ENCODE measurements at places on chromosomes 1 and 21.

- DNase-seq, result peak; percentile 22
Observed at GRCh38 chr1:220776720-220777326, 9.9 kb upstream of the MTARC1 start.

DNA sequence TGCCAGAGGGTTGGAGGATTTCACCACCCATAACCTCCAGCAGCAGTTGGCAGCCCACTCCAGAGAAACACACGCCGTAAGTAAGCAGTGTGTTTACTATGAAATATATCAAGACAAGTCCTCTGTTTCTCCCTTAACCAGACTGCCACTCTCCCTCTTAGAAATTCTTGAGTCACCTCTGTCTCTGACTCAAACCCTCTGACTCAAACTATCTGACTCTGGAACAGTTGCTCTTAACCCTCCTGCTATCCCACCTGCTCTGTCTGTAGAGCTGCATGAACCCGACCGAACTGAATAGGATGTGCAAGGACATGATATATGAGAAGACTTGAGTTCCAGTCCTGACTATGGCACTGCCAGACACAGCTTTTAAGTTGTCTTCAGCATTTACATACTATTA is 14.1 kb downstream of the INPP5B start:
- no peak for DNase-seq

DNA sequence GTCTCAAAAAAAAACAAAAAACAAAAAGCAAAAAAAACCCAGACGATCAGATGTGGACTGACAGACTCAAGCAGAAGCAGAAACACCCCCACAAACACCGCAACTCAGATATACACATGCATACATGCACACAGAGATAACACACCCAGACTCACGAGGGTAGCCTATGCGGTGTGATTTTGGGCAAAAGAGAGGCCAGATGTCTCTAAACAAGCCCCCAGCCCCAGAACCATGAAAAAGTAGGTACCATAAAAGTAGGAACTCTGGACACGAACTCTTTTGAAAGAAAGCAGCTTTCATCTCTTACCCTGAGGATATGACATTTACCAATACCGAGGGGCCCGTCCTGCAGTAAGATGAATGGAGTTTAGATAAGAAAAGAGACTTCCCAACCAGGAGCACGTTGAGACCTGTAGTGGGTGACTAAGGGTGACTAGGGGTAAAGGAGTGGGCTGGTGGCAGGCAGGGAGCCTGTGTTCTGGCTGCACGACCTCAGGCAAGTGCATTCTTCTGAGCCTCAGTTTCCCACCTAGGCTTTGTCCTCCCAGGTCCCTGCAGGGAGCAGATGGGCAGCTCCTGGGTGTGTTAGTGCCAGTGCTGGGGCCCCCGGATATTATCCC is 1.5 kb upstream of the TINAGL1 start:
- DNase-seq, result no peak

DNA sequence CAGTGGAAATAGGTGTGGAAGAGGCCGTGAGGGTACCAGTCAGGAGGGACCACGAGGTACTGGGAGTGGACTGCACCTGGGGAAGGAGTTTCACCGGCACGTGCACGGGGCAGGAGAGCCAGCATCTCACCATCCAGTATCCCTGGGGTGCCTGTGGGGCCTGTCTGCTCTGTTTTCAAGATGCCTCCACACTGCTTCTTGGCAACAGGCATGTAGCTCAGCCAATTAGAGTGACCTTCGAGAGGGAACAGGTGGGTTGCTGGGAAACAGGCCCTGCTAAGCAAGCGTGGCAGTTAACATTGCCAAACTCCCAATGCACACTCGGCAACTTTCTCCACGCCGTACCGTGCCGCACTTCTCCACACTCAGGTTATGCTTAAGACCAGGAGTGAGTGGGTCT is 17.7 kb downstream of the KCNC4 start:
- DNase-seq, result no peak

GRCh38 chr1:101088431-101088830 is 62.8 kb upstream of the DPH5 start:
- no peak for DNase-seq

GRCh38 chr1:3857791-3858129 is 484 bp downstream of the DFFB start:
- no peak for DNase-seq

GRCh38 chr1:34750610-34751009 is 4.2 kb upstream of the GJB5 start:
- DNase-seq, result no peak

DNA sequence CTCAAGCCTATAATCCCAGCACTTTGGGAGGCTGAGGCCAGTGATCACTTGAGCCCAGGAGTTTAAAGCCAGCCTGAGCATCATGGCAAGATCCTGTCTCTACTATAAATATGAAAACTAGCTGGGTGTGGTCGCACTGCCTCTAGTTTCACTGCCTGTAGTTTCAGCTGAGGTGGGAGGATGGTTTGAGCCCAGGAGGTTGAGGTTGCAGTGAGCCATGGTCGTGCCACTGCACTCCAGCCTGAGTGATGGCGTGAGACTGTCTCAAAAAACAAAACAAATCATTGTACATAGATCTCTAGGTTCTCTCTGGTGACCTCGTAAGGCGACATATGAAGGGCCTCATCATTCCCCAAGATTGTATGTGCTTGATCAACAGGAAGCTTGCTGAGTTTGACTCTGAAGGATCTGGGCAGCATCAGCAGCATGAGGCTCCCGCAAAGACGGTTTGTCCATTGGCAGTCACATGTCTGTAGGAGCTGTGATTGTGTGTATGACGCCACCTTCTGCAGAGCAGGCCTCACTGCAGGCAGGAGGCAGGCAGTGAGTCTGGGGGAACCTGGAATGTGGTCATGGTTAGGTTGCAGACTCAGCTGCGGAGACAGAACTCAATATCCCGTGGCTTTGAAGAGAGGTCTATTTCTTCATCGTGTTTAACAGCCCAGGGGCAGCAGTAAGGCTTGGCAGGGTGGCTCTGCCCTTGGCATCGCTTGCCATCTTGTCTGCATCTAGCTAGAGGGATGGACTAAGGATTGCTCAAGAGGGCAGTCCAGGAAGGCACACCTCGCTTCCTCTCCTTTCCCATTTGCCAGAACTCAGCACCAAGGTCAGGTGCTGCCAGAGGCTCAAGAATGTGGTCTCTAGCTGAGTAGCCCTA is 14.0 kb downstream of the ATP5PO start:
- DNase-seq, result no peak

- no peak for DNase-seq
Observed at GRCh38 chr1:100234432-100234831, 15.2 kb downstream of the DBT start.

GRCh38 chr1:169859001-169859400 is 34.7 kb downstream of the SCYL3 start:
- no peak for DNase-seq

GRCh38 chr21:38925923-38926322 is 120.2 kb downstream of the ETS2 start:
- no peak for DNase-seq

DNA sequence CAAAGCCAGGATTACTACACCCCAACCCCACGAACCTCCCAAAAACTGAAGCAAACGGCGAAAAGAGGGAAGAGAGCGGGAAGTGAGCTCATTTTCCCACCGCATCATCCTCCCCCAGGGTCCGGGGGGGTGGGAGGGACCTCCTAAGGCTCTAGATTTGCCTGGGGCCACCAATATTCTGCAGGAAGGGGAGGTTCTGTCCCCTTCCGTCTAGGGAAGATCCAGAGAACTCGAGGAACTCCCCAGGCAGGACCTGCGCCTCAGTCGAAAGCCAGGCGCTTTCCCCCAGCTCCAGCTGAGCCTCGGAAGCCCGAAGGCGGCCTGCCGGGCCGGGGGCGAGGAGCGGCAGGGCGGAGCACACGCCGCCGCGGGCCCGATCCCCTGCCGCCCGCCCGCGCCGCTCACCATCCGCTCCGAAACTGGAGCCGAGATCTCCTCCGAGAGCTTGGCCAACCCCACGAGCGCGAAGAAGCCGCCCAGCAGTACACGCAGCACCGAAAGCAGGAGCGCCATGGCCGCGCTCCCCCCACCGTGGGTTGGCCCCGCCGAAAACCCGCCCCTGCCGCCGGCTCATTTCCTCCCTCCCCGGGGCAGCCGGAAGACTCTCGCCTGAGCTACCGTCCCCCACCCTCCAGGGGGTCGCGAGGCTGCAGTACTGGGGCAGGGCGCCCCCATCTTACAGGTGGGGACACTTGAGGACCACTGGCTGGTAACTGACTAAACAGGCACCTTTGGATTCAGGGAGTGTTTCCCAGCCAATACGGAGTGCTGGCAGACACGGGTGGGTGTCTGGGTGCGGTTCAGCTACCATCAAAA is at the start of gene TMEM35B:
Gene TMEM35B (minus strand): TSS at position 555 of the 816 bp plus-strand sequence. CDS start 42 bp downstream, at position 513.
- peak; percentile 61 for DNase-seq

DNA sequence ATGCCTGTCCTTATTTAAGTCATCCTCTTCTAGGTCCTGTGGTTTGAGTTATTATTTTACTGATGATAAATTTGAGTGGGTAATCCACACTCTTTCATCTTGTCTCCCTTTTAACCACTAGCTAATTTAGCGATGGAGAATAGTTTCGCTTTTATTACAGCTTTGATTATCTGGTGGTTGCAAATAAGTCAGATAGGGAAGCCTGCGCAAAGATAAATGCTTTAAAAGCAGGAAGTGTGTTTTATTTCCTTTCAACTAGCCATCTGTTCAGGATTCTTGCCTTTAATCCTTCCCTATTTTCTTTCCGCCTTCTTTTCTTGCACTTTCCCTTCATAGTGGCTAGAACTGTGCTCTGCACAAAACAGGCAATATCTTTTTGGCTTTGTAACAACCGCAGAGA is 129.0 kb downstream of the TGFB2 start:
- DNase-seq, result no peak

DNA sequence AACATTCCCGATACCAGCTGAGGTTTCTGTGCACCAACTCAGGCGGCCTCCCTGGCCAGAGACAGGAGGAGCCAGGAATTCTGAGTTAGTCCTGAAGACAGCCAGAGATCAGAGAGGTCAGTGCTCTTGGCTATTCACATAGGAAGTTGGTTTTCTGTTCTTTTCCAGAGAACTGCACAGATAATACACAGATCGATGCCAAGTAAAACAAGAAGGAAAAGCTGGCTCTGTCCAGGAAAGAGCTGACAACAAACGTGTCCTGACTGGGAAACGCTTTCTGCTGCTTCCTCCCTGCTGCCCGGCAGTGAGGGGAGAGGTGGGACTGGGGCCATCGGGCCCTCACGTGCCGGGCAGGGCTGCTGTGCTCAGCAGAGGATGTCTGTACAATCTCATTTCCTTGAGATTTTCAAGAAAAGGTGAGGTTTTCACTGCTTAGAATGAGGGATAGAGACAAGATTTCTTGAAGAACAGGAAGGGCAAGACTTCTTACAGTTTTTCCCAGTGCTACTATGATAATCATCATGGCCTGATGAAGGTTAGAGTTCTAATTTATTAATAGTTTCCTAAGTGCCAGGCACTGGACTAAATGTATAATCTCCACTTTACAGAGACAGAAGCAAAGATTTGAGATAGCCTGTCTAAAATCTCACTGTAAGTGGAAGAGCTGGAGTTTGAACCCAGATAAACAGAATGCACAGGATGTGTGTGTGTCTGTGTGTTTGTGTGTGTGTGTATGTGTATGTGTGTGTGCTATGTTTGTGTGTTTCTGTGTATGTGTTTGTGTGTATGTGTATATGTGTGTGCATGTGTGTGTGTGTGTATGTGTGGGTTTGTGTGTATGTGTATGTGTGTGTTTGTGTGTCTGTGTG is 211.0 kb upstream of the RAB4A start:
- DNase-seq, result no peak

GRCh38 chr1:209791920-209792319 is 7.6 kb upstream of the C1orf74 start:
- DNase-seq, result no peak

All from activated CD8-positive, alpha-beta memory T cell treated with anti-CD3 and anti-CD28 coated beads for 4 hours (primary cell).